ENCODE measurements at places on chromosomes 5 and 9.

DNA sequence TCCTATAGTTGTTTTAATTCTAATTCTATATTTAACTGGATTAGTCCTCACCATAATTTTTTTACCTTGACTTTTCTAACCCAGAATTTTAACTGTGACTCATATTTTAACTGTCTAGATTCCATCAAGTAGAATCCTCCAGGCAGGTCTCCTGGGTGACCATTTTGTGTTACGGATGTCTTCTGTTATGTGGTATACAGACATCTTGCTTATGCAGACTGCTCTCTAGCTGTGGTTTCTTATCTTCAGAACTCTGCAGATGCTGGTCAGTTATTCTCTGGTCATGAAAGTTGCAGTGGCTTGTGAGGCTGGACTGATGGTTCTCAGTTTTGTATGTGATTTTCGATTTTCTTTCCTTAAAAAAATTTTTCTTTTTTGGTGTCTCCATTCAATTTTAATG is 139.4 kb downstream of the ATG10 start:
- no peak for DNase-seq

GRCh38 chr5:134240421-134240962 is 14.6 kb upstream of the PPP2CA start:
- DNase-seq, result peak; percentile 72

GRCh38 chr9:129467004-129467588 is 153.8 kb downstream of the C9orf50 start:
- no peak for DNase-seq

DNA sequence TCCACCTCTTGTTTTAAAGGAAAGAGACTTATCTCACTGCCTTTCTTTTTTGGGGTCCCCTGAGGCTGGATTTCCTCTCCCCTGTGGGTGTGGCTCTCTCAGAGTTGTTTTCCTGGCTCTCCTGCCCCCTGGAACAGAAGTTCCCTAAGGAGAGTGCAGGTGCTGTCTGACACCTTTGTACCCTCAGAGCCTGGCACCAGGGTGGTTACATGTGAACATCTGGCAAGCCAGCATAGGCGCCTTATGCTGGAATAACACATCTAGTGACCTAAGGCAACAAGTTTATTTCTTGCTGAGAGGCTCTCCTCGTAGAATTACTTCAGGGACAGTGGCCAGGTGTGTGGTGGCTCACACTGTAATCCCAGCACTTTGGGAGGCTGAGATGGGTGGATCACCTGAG is 172.9 kb upstream of the PTCH1 start:
- no peak for DNase-seq

- no peak for DNase-seq
These were observed 565.5 kb downstream of the EBF1 start for GRCh38 chr5:158534203-158534602.

DNA sequence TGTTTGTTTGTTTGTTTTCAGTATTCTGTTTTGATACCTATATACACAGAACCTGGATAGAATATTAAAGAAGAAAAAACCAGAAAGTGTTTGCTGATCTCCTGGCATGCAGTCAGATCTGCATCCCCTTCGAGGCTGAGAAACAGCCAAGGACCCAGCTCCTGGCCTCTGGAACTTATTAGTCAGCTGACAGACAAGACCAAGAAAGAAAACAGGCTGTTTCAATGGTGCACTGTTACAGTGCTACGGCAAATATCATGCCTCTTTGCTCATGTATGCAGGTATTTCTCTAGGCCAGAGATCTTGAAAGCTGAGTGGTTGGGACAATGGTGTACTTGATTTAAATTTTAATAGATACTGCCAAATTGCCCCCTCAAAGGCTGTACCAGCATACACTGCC is 95.0 kb downstream of the C5orf15 start:
- no peak for DNase-seq

- DNase-seq, result no peak
These were observed 83.4 kb downstream of the SH3PXD2B start for GRCh38 chr5:172370648-172371545.

DNA sequence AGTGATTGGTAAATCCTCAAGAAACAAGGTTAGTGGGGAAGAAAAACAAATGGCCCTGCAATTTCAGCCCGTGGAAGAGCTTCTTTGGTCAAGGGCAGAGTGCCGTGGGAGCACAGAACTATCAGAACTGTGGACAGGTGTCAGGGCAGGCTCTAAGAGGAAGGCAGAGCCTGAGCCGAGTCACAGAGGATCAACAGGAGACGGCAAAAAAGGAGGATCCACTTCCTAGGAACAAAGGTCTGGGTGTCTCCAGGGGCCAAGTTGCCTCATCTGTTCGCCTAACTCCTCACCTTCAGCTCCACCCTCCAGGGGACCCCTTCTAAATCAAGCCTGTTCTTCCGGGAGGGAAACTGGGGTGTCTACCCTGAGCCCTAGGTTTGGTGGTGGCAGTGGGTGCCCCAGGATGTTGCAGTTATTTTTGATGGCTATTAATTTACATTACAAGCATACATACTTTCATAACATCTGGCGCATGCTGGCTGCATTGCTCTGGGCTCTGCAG is 88.0 kb downstream of the FEM1C start:
- DNase-seq, result no peak

- no peak for DNase-seq
These were observed 434 bp downstream of the GLRX start for GRCh38 chr5:95822043-95822541.

DNA sequence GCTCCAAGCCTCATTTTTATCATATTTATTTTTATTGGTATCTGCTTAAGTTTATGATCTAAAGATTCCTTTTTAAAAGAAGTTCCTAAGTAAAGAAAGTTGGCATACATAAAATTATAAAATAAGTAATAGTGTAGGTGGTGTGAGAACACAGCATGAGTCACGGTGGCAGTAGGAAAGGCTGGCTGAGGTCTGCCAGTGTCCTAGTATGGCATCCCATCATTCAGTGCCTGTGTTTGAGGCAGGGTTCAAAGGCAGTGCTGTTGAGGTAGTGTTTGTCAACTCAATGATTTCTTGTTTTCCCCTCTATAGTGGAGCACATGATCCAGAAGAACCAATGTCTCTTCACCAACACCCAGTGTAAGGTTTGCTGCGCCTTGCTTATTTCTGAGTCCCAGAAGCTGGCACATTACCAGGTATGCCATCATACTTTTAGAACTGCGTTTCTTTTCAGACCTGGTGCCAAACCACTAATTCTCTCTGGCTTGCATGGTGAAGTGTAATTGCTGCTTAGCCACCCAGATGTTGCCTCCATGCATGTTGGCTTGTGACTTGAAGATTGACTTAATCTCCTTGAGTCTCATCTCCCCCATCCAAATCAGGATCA is 18.4 kb downstream of the ZNF346 start:
- DNase-seq, result no peak

DNA sequence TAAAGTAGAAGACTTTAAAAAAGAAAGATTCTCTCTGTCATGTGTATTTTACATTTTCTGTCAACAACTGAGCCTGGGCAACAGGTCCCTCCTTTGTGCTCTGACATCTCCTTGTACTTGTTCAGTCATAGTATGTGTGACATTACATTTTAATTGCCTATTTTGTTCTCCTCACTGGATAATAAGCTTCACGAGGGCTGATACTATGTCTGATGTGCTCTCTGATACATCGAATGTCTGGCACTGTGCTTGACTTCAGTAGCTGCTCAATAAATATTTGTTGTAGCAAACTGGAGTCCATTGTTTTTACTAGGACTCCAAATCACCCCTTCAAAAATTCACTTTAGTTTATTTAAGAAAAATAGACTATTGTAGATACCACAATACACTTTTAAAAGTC is 482.0 kb downstream of the RASEF start:
- DNase-seq, result no peak

- no peak for DNase-seq
These were observed 64.5 kb downstream of the MFAP3 start for GRCh38 chr5:154103233-154103632.

GRCh38 chr9:13113751-13114150 is 165.7 kb downstream of the MPDZ start:
- no peak for DNase-seq

- no peak for DNase-seq
These were observed 200.8 kb downstream of the DAB2IP start for GRCh38 chr9:121852241-121852640.

- DNase-seq, result no peak
These were observed 652.3 kb downstream of the BNC2 start for GRCh38 chr9:16217943-16218701.

- DNase-seq, result no peak
These were observed 65.2 kb downstream of the MSX2 start for GRCh38 chr5:174789596-174789995.

DNA sequence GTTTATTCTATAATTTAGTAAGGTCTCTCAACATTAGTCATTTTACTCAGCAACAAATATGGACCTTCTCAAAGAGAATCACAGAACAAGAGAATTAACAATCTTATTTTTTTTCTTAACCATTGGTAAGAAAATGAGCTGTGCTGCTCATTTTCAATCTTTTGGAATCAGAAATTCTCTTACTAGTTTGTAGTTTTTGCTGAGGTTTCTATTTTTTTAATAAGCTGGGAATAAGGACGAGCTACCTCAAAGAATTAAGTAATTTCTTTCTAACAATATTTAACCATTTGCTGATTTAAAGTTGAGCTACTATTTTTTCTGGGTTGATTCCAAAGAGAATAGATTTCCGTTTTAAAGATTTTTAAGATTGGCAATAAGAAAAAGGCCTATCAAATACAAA is 44.2 kb downstream of the PLGRKT start:
- no peak for DNase-seq

DNA sequence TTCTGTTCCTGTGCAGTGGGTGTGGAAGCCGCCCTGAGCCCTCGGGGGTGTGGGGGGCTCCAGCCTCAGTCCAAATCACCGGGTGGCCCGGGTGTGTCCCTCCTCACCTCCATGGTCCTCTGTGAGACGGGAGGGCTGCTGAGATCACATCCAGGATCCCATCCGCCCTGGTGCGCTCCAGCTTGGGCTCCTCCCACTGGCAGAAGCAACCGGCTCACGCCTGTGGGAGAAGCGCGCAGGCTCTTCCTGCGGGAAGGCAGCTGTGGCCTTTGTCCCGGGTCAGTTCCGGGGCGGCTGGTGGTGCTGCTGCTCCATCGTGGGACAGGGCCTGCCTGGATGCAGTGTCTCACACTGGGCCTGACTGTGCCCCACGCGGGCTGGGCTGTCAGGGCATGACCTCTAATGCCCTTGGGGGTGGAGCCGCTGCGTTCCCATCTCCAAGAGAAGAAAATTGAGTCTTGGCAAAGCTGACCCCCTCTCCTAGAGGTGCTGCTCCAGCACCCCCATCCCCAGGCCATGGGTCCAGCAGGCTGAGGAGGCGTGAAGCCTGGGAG is 18.5 kb downstream of the OLFM1 start:
- no peak for DNase-seq
